ENCODE measurements at places on chromosomes 1 and 21.
A peak's percentile ranks its signal among the peaks of the same experiment; 100 is the strongest.

GRCh38 chr1:56107275-56107638, 472.1 kb downstream of the PLPP3 start:
- no peak for DNase-seq

DNA sequence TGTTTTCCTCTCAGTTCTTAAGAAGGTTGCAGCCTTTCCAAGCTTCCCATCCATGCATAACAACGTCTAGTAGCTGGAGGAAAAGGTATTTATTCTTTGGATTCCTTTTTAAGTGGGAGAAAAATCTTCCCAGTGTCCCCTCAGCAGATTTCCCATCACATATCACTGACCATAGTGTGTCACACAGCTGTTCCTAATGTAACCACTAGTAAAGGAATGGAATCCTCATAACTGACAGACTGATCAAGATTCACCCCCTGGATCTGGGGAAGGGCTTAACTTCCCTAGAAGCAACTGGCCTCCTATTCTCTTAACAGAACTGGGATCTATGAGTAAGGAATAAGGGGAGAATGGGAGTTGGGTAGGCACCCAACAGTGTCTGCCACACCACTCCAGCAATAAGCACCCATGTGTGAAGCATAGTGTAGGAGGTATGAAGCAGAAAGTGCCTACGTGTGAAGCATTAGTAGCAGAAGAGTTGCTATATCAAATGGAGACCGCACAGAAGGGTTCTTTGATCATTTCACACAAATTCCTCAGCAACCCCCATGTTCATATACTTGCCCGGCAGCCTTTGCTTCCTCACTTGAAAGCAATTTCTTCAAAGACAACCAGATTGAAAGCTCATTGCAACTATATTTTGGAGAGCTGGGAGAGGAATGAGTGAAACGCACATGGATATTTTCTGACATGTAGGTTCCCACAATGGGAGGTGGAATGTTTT, 28.2 kb upstream of the DNAH14 start:
- DNase-seq: no peak

- DNase-seq: no peak
Measured at GRCh38 chr1:38586993-38587646, 272.5 kb downstream of the RRAGC start.

GRCh38 chr1:213409971-213410370, 358.9 kb downstream of the RPS6KC1 start:
- DNase-seq: no peak

DNA sequence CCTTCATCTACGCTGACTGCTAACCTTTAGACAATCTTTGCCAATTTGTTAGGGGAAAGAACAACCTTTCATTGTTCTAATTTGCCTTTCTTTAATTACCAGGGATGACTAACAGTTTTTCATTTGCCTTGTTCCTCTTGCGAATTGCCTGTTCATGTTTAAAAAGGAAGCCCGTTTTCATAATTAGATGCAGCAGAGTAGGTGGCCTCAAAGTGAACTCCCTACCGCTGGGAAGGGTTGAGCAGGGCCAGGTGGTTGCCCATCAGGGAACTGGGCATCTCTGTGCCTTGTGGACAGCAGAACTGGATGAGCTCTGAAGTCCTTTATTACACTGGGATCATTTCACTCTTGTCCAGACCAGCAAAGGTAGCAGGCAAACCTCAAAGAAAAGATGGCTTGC, 59.0 kb downstream of the HIVEP3 start:
- no peak for DNase-seq

DNA sequence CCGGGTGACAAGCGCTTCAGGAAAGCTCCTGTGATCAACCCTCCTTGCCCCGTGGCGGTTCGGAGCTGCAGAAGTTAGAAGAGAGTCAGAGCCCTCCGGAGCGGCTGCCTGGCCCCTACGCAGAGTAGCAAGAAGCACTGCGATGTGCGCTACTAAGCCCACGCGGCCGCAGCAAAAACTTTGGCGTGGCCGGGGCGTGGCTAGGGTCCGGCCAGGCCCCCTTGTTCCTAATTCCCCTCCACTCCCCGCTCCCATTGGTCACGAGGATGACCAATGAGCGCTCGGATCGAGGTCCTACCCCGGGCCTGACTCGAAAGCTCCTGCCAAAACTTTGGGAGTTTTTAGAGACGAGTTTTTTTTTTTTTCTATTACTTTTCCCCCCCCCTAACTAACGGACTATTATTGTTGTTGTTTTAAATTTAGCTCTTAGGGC, at the start of gene HLX:
HLX (plus strand) TSS at position 368 of the 433 bp plus-strand sequence. CDS start 415 bp downstream, outside the sequence.
- DNase-seq: peak; percentile 96

GRCh38 chr1:22639286-22639685, 2.9 kb downstream of the C1QA start:
- no peak for DNase-seq

DNA sequence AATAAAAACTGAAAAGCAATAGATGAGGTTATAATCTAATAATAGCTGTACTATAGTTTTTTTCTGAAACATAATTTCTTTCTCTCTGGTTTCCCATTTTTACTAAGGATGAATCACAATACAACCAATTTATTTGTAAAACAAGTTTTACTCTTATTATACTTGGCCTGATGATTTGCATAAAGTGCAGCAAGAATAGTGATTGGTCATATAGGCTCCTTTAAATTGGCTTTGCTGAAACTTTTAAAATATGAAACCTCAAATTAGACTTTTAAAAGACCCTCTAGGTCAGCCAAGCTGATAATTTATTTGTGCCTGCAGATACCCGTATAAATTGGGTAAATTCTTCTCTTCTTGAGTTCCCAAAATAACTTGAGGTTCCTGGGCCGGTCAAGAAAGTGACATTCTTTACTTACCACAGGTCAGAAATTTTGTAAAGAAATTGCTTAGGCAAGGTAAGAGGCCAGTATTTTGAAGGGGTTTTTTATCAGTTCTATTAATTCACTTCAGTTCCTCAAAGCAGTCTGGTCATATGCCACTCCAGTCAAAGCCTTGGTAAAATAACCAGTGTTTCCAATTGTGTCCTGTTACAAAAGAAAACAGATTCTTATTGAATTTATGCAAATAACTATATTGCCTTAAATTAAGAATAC, 76.1 kb downstream of the C21orf91 start:
- no peak for DNase-seq

GRCh38 chr1:110673805-110674336, 869 bp downstream of the KCNA3 start:
- no peak for DNase-seq

Measured in femur (tissue), 1 donor.